Activated CD4-positive, alpha-beta memory T cell treated with anti-CD3 and anti-CD28 coated beads, Interleukin-2, amount 10 ng/mL, durations not matched to agents 7 days and 5 days (primary cell): ENCODE measurements at places on chromosomes 1 and 21.
A peak's percentile ranks its signal among the peaks of the same experiment; 100 is the strongest.

- DNase-seq = no peak
These were observed 282.1 kb upstream of the BRINP3 start for GRCh38 chr1:190759807-190760206.

- DNase-seq = peak; percentile 38
These were observed 1.2 kb downstream of the VAV3 start for GRCh38 chr1:107963601-107964335.

- no peak for DNase-seq
These were observed 104.3 kb downstream of the GPATCH2 start for GRCh38 chr1:217526636-217527035.

- no peak for DNase-seq
These were observed 21.8 kb downstream of the PTPRC start for GRCh38 chr1:198660341-198661261.

DNA sequence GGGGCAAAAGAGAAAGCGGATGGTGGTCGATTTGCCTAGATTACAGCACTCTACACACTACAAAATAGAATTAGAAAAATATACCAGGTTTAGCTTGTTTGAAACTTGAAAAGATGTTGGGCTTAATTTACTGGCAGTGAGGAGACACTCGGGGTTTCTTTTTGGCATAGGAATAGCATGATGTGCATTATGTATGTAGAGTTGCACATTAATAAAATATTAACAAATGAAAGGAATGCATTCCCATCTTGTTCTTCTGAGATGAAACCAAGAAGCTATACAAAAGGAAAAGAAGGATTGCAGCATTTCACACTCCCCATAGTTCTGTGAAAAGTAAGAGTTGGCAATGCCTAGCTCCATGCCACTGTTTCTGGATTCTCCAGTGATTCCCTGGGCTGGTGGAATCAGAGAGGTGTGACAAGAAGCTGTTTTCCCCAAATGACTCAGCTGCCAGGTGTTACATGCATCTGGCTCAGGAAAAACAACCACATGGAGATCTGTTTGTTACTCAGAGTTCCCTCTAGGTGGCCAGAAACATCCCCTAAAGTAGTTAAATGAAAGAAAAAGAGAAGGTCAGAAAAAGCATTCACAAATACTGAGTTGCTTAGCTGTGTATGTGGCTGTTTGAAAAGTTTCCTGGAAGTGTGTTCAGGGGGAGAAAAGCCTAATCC is 115.6 kb downstream of the UCK2 start:
- no peak for DNase-seq

DNA sequence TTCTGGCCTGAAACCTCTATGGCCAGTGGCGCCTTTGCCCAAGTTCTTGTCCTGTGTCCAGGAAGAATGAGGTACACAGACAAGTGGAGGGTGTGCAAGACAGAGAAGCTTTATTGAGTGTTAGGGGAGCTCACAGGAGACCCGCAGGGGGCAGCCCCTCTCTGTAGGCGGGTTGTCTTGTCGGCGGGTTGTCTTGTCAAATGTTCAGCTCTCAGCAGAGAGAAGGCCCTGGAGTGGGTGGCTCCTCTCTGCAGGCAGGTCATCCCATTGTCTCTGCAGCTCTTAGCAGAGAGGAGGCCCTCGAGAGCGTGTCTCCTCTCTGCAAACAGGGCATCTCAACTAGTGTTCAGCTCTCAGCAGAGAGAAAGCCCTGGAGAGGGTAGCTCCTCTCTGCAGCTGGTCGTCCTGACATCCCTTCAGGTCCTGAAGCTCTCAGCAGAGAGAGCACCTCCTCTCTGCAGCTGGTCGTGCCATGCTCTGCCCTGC is 11.0 kb downstream of the COL6A2 start:
- peak; percentile 5 for DNase-seq

- DNase-seq = no peak
These were observed 1.3 kb upstream of the GNB1 start for GRCh38 chr1:1892079-1892762.

GRCh38 chr1:42765832-42766740 is 742 bp downstream of the P3H1 start:
- DNase-seq = peak; percentile 31

DNA sequence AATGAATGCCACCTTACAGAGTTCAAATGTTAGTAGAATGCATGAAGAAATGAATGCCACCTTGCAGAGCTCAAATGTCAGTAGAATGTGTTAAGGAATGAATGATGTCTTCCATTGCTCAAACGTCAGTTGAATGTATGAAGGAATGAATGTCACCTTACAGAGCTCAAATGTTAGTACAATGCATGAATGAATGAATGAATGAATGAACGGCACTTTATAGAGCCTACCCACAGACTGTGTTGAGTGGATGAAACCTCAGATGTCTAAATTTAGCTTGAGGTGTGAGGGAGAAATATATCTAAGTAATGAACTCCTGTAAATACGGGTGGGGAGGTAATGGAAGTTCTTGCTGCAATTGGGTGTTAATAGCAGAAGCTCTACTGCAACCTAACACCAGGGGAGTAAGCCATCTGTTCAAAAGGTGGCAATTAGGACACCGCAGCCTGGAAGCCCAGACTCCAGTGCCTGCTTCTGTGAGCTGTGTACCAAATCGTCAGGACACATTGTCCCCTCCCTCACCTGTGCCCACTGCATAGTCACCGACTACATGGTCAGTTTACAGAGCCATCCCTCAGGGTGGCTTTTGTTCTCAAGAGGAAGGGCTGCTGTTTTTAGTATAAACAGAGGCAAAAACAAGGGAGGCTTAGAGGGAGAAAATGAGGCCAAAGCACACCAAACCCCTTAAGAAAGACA is 26.7 kb downstream of the SUSD4 start:
- no peak for DNase-seq

DNA sequence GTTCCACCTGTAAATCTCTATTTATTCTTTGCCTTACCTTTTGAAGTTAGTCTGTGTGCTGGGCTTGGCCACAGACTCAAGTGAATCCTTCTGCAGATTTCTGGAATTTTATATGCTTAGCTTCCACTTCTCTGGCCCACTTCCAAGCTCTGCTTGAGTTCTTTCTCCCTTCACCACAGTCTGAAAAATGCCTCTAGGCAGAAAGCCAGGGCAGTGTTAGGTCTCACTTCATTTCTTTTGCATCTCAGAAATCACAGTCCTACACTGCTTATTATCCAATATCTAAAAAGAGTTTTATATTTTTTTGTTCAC is 48.9 kb downstream of the INKA2 start:
- no peak for DNase-seq

DNA sequence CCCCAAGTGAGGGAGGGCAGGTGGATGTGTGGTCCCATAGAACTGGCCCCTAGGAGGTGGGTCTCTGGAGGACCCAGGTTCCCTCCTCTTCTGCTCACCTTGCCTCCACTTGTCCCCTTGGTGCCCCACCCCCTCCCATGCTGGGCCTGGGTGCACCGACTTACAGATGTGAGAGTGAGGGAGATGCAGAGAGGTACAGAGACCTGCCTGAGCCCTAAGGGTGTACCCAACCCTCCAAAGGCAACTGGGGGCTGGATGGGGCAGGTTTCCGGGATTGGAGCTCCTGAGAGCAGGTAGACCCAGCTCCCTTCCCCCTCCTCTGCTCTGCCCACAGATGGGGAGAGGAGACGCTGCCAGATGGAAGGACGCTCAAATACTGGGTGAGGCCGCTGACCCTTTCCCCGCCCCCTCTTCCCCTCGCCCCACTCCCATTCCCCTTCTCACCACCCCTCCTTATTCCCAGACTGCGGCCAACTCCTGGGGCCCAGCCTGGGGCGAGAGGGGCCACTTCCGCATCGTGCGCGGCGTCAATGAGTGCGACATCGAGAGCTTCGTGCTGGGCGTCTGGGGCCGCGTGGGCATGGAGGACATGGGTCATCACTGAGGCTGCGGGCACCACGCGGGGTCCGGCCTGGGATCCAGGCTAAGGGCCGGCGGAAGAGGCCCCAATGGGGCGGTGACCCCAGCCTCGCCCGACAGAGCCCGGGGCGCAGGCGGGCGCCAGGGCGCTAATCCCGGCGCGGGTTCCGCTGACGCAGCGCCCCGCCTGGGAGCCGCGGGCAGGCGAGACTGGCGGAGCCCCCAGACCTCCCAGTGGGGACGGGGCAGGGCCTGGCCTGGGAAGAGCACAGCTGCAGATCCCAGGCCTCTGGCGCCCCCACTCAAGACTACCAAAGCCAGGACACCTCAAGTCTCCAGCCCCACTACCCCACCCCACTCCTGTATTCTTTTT is 10.3 kb downstream of the TINAGL1 start:
- peak; percentile 14 for DNase-seq

DNA sequence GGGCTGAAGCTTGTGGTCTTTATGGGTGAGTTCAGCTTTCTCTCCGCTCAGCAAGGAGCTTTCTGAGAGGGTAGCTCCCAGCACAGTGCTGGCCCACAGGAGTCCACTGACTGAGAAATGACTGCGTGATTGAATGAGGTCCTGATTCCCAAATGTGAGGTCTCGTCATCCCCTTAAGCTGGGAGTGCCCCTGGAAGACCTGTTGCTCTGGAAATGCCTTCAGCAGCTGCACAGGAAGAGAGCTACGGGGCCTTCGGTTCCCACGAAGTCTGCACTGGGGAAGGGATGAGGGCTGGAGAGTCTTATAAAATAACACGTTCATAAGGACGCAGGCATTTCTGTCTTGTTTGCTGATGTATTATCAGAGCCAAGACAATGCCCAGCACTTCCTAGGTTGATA is 14.0 kb downstream of the TNNT2 start:
- DNase-seq = no peak

GRCh38 chr1:212359794-212360479 is 54.7 kb downstream of the PACC1 start:
- no peak for DNase-seq

DNA sequence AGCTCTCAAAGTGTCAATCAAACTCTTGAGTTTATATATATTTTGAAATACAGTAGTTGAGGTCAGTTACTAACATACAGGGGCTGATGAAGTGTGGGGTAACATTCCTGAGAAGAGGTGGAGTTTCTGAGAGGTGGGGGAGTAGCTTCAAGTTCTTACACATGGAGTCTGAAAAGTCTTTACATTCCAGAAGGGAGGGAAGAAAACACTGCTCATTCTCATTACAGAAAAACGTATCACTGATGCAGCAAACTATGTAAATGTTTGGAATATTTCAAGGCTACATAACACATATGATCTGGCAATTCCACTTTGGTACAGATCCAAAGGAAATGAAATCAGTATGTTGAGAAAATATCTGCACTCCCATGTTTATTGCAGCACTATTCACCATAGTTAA is 1065.8 kb upstream of the B3GALT2 start:
- no peak for DNase-seq

DNA sequence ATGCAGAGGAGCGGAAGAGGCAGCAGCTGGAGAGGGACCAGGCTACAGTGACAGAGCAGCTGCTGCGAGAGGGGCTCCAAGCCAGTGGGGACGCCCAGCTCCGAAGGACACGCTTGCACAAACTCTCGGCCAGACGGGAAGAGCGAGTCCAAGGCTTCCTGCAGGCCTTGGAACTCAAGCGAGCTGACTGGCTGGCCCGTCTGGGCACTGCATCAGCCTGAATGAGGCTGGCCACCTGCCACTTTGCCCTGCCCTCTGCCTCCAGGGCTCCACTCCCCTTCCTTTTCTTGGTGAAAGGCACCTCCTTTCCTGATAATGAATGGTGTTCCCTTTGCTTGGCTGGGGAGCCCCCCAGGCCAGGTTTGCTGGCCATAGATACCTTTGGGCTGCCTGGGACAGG is 3.3 kb upstream of the HMGN2 start:
- DNase-seq = no peak

DNA sequence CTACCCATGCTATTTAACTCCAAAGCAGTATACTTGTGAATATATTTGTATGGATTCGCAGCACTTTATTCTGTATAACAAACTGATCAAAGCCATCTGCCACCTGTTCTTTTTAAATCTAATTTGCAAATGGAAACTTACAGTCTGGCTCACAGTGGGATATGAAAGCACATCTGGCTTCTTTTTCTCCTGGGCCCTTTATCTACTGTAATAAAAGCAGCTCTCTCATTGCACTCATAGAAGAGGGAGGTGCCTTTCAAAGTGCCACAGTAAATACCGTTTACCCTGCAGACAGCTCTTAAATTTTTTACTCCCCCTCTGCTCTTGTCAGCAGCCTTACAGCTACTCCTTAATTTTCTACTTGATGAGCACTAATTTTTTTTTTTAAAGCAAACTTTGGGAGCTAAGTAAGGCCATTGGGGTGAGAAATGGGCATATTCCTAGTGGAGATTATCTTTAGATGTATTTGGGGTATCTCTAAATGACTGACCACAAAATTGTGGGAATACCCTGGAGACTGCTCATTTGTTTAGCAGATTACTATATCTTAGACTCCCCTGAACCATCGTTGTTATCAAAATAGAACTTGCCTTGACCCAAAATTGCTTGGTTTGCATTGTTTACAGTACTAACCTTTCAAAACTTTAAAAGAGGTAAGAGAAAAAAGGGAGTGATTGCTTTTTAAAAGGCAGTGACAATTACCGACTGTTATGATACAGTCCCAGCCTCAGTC is 110.1 kb downstream of the VPS13D start:
- no peak for DNase-seq

DNA sequence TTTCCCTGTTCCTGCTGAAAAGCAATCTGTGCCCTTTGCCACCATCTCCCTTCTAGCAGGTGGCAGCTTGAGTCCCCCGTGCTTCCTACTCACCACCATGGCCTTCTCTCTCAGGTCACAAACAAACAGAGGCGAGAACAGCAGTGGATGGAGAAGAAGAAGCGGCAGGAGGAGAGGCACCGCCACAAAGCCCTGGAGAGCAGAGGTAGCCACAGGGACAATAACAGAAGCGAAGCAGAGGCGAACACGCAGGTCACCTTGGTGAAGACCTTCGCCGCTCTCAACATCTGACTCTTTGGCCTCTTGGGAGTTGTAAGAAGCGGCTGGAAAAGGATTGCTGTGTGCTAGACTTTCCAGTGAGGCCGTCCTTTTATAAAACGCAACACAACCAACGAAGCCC is 16.0 kb downstream of the PLA2G2E start:
- DNase-seq = no peak

DNA sequence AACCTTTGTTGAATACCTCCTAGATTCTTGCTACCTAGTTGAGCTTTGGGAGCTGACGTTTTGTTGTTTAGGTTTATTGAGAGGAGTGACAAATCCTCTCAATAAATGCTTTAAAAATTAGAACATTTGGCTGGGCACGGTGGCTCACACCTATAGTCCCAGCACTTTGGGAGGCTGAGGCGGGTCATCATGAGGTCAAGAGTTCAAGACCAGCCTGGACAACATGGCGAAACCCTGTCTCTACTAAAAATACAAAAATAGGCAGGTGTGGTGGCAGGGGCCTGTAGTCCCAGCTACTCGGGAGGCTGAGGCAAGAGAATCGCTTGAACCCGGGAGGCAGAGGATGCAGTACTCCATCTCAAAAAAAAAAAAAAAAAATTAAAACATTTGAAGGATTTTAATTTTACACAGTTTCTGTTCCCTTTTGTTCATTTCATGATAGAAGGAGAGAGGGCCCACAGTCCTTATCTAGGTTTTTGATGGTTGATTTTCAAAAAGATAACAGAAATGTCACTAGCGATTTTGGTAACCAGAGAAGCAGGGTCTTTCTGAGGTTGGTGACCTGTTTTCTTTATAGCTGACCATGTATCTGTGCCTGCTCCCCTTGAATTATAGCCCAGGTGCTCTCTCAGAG is 44.2 kb upstream of the PIGV start:
- DNase-seq = no peak

GRCh38 chr1:17004466-17005364 is 7.0 kb downstream of the ATP13A2 start:
- DNase-seq = no peak
